ENCODE measurements at places on chromosomes 2 and 18.

DNA sequence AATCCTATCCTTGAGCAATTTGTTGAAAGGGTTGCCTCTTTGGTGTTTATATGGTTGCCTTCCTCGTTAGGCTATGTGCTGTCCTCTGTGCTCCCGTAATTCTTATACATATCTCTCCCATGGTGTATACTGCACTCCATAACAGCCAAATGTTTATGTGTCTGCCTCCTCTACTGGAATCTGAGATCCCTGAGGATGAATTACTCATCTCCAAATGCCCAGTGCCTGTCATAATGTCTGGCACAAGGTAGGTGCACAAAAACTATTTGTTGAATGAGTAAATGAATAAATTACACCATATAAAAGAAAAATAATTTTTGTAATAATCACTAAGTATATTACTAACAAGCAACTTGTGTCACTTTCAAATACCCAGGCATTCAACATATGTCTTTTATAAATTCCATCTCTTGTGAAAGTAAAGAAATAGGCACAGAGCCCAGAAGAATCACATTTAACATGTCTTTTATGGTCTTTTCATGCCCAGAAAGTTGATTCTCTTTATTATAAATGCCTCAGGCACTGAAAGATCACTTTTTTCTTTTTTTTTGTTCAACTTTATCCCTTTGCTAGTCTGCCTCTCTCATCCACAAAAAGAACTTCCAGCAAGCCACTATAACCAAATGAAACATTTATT lies 164.9 kb downstream of the CCDC148 start:
- DNase-seq: no peak

DNA sequence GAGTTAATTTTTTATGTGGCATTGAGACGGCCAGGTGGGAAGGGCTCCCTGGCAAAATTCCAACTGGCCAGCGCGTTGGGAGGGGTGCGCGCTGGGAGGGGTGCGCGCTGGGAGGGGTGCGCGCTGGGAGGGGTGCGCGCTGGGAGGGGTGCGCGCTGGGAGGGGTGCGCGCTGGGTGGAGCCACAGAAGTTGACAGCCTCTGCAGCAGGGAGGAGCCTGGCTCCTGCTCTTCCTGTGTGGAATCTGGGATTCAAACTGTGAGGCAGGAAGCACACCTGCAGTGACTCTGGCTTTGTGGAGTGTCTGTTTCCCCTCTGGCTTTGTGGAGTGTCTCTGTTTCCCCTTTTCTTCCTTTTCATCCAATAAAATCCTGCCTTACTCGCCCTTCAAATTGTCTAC lies 147.9 kb upstream of the CBLN2 start:
- DNase-seq: no peak

DNA sequence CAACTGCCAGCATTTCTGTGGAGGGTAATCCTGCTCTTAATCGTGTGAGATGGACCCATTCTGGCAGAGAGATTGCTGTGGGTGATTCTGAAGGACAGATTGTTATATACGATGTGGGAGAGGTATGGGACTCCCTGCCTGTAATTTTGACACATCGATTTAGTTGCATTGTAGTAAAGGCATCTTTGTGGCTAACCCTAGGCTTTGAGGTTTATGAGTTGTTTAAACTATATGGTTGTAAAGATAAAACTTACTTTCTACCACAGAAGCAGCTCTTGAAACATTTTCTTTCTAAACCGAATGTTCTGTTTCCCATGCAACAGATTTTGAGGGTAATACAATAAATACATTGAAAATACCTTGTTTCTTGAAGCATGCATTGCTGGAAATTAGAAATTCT lies 58.5 kb downstream of the DYNC1I2 start:
- DNase-seq: no peak

- DNase-seq: no peak
Observed at GRCh38 chr2:43766006-43766405, 7.8 kb upstream of the DYNC2LI1 start.

- DNase-seq: no peak
Observed at GRCh38 chr2:188415754-188416083, 124.0 kb downstream of the GULP1 start.

- DNase-seq: no peak
Observed at GRCh38 chr2:210323003-210323402, 8.0 kb upstream of the MYL1 start.

DNA sequence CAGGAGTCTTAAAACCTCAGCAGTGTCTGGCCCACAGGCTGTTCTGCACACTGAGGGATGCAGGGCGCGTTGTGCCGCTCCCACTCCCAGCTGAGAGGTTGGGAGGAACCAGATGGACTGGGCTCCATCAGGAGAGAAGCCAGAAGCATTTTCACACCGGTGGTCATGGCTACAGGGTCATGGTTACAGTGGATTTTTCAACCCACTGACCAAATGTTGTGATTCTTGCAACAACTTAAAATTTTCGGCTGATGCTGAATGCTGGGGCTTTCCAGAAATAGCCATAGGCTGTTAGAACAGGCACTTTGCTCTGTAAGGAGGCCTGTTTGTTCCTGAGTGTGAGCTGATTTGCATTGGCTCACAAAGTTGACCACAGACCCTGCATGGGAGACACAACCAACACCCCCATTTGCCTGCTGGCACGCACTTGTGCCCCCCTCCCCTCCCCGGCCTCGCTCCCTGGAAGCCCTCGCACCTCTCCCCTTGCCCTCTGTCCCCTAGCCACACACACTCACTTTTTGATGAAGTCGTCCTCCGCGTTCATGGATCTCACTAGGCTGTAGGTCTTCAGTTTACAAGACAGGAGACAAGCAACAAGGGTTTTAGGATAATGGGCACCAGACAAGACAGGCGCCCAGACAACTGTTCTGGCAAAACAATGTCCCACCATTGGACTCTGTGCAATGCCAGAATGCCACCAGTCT lies 3.4 kb downstream of the LPIN1 start:
- no peak for DNase-seq

DNA sequence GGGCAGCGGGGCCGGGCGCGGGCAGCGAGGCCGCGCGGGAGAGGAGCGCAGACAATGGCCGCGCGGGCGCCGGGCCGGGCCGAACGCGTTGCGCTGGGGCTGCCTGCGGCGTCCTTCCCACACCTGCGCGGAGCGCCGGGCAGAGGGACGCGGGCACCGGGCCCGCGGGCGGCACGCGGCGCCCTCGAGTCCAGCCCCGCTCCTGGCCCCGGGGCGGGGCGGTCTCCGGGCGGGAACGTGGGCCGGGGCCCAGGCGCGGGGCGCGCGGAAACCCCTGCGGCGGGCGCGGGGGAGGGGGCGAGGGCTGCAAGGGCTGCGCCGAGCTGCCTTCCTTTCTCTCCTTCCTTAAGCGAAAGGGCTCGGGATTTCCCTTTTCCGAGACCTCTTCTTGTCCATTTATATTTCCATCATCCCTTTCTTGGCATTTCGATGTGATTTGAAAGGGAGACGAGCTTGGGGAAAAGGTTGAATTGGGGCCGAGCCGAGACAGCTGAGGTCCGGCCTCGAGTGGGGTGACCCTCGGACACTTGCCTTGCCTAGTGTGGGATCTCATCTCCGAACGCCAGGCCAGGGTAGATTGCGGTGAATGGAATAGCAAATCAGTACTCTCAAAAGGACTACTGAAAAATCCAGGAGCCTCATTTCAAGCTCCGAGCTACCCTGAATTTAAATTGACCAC lies 676 bp downstream of the KLHL23 start:
- DNase-seq: no peak

- no peak for DNase-seq
Observed at GRCh38 chr18:71625556-71626090, 918.5 kb downstream of the CBLN2 start.
